ENCODE measurements at places on chromosomes 2 and 18.
A peak's percentile ranks its signal among the peaks of the same experiment; 100 is the strongest.

GRCh38 chr2:25043241-25043867, 1.5 kb downstream of the EFR3B start:
- no peak for DNase-seq

DNA sequence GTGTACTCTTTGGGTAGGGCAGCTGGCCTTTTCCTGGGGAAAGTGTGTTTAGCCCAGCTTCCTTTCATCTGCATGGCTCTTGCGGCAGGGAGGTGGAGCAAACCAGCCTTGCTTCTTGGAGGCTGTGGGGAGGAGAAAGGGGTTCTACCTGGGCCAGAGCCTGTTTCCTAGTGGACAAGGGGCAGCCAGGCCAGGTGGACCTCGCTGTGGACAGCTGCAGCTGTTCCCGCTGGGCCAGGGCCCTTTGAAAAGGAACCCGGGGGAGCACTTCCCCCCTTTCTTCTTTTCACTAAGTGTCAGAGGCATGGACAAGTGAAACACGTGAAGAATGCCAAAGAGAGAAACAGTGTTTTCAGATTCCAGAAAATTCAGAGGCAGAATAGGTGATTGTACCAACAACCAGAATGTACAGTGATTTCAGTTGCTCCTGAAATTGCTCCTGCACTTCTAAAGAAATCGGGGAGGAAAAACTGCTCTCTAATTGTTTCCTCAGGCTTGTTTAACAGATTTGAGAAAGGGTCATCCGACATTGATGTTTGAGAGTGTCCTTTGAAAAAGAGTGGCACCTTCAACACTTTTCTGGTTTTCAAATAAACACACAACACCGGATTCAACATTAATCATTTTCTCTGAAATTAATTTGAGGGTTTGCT, 3.9 kb downstream of the GLI2 start:
- no peak for DNase-seq

DNA sequence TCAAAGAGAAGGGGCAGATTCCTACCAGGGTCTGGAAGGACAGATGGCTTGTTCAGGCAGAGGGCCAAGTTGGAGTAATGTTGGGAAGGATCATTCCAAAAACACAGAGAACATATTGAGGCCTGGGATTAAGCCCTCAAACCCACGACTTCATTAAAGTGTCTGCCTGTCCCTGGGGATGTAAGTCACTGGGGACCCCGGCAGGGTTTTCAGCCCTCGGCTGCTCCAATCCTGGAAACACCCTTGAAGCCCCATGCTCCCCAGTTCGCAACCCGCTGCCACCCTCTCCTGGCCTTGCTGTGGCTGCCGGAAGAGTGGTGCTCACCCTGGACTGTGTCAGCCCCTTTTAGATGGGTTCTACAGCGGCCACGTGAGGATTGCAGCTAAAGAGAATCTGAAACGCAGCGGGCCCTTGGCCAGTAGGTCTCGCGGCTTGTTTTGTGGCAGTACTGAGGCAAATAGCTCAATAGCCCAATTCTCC, 79.9 kb downstream of the EPAS1 start:
- no peak for DNase-seq

DNA sequence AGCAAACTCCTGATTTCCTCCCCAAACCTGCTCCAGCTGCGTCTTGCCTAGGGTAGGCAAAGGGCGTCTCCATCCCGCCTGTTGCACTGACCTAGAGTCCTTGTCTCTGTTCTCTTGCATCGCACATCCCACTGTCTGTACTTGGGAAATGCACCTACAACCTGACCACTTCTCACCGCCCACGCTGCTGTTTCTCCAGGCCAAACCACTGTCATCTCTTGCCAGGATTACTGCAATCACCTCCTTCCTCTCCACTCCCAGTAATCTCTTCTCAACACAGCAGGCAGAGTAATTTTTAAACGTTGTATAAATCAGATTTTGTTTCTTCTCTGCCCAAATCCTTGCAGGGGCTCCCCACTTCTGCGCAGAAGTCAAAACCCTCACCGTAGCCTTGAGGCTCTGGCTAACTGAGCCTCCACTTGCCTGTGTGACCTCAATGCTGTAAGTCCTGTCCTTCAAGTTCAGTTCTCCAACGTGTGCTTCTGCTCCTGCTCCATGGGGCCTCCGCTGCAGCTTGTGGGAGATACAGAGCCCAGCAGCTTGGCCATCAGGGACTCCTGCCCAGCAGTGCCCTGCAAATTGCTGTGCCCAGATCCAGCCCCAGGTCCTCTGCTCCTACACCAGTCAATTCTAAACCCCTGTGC, 27.7 kb upstream of the SEMA4C start:
- no peak for DNase-seq

- DNase-seq, result no peak
Observed at GRCh38 chr2:177204417-177204816, 8.2 kb upstream of the HNRNPA3 start.

- no peak for DNase-seq
Observed at GRCh38 chr2:120700659-120701058, 35.0 kb upstream of the GLI2 start.

DNA sequence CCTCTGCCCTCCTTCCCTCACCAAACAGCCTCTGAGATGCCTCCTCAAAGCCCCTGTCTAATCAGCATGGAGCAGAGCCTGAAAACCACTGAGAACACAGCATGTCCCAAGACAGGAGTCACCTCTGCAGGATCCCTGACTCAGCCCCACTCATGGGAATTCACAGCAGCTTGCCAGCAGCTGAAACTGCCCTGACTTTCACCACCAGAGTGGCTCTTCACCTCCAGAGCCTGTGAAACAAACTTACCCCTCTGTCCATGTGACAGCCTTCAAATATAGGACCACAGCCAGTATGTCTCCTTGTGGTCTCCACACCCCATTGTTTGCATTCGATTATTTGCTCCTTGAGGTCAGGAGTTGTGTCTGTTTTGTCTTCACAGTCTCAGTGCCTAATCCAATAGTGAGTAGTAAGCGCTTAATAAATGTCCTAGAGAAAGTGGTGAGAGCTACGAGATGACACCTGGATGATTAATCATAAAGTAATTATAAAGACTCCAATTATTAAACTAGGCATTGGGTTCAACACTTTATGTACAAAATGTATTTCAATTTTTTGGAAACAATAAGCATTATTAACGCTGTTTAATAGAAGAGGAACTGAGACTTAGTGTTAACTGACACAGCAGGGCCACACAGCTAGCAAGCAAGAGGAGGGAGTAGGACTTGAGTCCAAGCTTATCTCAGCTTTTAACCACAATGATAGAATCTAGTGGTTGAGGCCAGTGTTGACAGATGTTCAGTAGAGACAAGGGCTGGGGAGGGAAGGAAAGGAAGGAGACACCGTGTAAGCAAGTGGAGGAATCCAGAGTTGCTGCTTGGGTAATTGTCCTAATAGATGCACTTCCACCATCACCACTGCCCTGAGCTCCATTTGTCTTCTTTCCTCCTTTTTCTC, 358.7 kb upstream of the TNP1 start:
- DNase-seq, result no peak

DNA sequence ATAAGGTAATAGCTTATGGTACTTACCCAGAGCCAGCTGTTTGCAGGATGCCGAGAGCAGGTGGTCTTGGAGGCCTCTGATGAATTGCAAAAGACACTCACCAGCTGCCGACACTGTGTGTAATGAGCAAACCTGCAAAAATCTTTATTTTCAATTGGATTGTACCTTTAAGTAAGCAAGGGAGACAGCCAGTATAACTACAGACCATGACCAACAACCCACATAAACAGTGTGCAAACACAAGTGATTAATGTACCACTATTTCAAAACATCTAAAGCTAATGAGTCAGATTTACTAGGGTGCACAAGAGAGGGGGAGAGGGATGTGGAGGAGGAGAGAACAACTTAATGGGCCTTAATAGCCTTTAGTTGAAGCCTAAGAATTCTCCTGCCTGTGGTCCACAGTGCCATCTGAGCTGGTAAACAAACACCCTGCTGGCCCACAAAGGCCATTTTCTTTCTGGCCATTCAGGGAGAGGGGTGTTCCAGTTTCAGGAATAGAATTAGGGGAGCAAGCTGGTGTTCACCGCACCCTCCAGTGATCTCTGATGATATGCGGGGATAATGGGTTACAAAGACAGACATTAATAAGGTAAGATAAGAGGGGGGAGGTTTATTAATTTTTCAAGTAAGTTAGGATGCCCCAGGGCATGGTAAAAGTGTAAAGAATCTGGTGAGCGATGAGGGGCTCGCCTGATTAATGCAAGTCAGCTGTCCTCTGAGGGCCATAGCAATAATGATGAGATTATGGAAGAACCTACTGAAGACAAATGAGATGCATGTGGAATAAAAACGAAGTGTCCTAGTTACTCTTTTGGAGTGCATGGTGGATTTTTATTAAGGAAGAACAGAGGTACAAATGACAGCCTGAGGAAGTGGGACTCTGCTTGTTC, 196.4 kb downstream of the HRH4 start:
- peak; percentile 79 for DNase-seq

DNA sequence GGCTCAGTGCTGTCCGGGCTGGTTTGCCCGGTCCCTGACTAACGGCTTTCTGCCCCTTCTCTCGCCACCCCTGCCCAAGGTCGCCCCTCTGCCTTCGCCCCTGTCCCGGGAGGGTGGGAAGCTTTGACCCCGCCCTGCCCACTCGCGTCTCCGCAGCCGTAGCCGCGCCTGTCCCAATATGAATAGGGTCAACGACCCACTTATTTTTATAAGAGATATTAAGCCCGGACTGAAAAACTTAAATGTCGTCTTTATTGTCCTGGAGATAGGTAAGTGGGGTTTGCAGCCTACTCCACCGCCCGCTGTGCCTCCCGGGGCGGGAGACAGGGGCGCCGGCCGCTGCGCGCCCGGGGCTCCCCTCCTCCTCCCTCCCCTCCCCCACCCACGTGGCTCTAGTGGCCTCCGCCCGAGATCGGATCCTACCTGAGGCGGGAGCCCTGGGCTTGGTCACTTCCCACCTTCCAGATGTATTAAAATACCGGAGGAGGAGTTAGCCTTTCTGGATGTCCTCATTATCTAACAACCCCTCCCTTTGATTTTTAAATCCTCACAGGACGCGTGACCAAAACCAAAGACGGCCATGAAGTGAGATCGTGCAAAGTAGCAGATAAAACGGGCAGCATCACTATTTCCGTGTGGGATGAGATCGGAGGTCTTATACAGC, 633 bp downstream of the NABP1 start:
- no peak for DNase-seq

DNA sequence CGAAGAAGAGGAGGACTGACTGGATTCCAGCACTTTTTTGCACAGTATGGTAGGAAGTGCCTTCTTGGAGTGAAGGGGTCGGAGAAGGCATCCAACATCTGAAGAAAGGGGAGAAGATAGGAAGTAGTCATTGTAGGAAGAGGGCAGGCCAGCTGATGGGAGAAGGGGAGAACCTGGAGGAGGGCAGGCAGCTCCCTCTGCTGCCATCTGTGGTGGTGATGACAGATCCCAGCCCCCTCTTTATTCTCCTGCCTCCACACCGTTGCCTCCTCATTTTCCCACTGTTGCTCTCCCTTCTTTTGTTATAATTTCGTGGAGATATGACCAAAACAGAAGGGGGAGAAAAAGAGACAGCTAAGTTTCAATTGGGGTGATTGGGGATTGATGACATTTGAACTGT, 2.9 kb upstream of the SCYGR2 start:
- no peak for DNase-seq

GRCh38 chr2:20431301-20431698, 15.6 kb upstream of the RHOB start:
- no peak for DNase-seq

DNA sequence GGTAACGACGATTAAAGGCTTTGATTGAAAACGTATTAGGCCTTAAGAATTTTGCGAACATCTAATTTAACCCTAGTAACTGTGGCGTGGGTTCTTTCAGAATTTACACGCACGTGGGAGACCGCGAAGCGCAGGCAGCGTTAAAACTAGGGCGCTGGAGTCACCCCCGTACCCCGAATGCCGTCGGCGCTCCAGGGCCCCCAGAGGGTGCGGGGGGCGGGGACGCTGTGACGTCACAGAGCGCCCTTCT, 673 bp upstream of the SMCHD1 start:
- DNase-seq, result no peak

GRCh38 chr2:160650196-160651118, 156.8 kb upstream of the RBMS1 start:
- DNase-seq, result no peak

DNA sequence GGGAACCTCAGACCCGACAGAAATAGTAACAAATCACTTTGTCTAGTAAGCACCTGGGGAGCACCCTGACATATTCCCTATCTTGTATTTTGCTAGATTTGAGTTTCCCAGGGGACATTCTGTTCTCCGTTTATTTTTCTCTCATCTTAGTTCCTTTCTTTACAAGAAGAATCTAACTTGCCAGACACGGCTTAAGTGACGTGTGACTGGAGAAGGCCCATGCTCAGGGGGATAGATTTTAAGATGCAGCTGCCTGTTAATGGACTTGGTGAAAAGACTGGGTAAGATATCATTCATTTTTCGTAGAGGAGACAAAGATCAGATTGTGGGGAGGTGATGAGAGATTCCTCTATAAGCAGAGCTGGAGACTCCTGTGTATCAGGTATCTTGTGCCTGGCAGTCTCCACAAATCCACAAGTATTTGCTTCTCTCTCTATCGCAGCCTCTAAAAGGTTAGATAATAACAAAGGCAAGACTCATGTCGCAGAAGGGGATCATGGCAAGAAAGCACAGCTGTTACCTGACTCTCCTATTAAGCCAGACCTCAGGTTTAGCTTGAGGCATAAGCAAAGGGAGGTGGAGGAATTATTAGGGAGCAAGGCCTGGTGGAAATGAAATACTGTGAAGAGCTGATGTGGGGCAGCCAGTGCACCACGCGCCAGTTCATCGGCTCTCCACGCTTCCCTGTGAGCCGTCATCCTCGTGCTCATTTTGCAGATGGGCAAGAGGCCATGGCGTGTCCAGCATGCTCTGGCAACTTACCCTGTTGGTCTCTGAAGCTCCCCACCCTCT, 347.2 kb upstream of the TNP1 start:
- DNase-seq, result no peak

DNA sequence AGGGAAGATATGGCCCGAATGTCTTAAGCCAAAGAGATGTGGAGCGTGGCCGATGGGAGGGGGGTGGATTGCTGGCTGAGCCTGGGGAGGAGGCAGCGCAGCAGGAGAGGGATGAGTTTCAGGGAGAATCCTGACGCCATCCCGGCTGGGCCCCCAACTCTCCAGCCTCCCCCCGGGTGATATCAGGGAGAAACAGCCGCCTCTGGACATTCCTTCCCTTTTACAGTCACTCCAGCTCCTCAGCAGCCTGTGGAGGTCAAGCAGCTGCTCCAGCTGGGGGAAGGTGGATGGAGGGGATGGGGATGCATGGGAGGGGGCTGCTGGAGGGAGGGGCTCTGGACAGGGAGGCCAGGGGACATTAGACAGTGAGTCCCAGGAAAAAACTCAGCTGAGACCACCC, 9.5 kb upstream of the DES start:
- DNase-seq, result no peak

- no peak for DNase-seq
Observed at GRCh38 chr2:64932371-64933216, 56.6 kb upstream of the SLC1A4 start.
